ENCODE measurements at places on chromosomes 5 and 9.
A peak's percentile ranks its signal among the peaks of the same experiment; 100 is the strongest.

DNA sequence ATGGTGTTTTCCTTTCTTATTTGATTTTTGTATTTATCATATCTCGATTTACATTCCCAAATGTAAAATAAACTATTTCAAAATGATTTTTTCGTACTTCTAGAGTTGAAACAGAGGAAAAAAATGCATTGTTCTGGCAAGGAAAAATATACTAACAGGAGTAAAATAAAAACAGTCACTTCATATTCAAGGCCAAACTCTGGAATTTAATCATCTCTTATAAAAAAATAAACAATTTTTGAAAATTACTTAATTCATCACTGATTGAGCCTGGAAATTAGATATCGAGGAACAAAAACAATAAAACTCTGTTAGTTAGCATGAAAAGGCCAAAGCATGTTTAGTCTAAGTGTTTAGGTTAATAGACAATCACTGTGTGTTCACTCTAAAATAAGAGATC, 61.1 kb upstream of the PALM2AKAP2 start:
- no peak for DNase-seq

- DNase-seq = no peak
Observed at GRCh38 chr9:89725271-89725670, 120.5 kb downstream of the GADD45G start.

GRCh38 chr5:140549237-140550144, 2.0 kb downstream of the EIF4EBP3 start:
- DNase-seq = no peak

GRCh38 chr5:179614745-179615144, 8.7 kb downstream of the HNRNPH1 start:
- peak; percentile 50 for DNase-seq

DNA sequence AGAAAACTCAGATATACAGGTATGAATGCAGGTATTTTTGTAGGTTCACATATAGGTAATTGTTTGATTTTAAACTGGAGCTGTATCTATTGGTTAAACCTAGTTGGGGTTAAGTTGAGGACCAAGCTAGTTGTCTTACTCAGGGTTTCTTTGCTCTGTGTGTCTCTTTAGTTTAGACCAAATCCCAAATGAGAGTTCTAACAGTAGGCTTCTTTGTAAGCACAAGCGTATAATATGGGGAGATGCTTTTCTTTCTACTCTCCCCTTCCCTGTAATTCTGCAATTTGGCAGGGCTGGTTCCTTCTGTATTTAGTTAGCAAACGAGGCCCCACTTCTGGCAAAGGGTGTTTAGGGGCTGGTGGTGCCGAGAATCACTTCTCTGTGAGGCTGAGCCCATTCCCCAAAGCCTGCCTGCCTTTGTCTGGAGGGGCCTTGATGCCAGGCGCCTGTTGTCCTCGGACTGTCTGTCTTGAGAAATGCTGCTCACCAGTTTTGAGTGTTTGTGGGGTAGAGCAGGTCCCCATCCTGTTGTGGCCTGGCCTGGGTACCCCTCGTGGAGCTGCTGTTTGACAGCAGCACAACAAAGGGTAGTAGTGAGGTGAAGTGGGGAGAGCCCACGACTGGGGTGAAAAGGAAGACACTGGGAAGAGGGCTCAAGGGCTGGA, 259.3 kb downstream of the FANCC start:
- DNase-seq = no peak

DNA sequence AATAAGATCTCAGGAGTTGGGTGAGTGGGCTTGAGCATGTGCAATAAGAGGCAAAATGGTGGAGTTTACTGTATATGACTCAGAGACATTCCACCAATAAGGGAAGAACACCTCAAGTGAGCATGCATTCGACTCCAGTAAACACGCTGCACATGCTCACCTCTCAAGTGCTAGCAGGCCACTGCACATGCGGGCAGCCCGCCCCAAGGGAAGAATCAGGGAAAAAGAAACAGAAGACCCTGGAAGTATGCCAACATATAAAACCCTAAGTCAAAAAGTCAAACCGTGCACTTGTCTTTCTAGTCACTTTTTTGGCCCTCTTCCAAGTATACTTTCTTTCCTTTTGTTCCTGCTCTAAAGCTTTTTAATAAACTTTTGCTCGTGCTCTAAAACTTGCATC, 245.3 kb upstream of the RASA1 start:
- DNase-seq = no peak
